A549 treated with DMSO at 1 μM for 4 hours (cell line): ENCODE measurements at places on chromosomes 5 and 9. TPM values are rescaled to one million over a fixed set of nuclear protein-coding genes. Genes with fewer than 3 reads are reported as not detected.

Gene DMRT2
- 0.09 to 0.10 TPM in 2 of 5 replicates, not detected in the others for total RNA-seq

Gene EIF4E1B
- not detected in 5 replicates for total RNA-seq

Gene SPAG8
- total RNA-seq, result 0.24 to 0.70 TPM (median 0.46 TPM) in 4 of 5 replicates, not detected in the other

Gene FIBCD1
- 7.5 to 14.4 TPM (median 11.3 TPM) in 5 replicates for total RNA-seq

Gene LMNB1
- 58.3 to 72.8 TPM (median 71.5 TPM) in 5 replicates for total RNA-seq

Gene SAPCD2
- 15.1 to 29.3 TPM (median 23.8 TPM) in 5 replicates for total RNA-seq

Gene PCDHGB6
- 0.09 to 0.23 TPM (median 0.13 TPM) in 5 replicates for total RNA-seq

Gene MCIDAS
- 1.7 to 3.2 TPM (median 2.3 TPM) in 5 replicates for total RNA-seq
